ENCODE measurements at places on chromosomes 5 and 9.

DNA sequence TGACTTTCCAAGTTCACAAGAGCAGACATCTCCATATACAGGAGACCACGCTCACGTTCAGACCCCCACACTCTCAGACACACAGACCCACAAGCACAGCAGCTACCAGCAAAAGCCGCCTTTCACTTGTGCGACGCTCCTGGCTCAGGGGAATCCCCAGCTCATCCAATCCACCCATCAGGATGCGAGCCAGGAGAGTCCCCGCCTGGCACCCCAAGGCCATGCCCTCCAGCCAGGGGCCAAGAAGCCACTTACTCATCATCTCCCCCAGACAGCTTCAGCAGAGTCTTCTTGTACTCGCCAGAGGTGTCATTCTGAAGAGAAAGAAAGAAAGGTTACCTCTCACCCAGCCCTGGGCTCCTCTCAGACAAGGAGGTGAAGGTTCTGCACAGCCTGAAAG, 29.7 kb downstream of the ANXA6 start:
- no peak for DNase-seq

DNA sequence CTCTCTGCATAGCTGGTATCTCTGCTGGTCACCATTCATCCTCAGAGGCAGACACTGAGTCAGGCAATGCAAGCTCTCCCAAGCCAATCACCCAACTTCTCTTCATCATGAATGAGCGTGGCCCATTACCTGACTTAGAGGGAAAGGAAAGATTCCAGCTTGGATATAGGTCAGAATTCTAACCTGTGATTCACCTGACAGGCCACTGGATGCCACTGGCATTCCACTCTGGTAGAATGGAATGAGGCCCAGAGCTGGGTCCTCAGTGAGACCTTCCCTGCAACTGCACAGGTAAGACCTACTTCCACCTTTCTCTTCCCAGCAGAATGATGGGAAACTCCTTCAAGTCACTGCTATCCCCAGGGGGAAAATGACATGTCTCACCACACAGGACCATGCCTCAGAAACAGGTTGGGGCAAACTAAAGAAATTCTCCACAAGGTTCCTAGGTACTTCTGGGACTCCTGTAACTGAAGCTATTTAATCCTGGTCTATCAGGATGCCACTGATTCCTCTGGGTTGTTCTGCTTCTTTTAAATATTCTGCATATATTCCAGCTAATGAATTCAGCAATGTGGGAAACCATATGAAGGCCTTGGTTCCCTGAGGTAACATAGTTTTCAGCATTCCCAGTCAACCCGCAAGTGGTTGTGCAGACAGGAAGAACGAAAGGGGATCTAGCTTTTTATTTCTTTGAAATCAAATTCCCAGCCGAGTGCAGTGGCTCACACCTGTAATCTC, 62.0 kb downstream of the SUSD1 start:
- DNase-seq, result no peak

- DNase-seq, result no peak
Measured at GRCh38 chr9:114372921-114373448, 14.8 kb downstream of the AKNA start.

DNA sequence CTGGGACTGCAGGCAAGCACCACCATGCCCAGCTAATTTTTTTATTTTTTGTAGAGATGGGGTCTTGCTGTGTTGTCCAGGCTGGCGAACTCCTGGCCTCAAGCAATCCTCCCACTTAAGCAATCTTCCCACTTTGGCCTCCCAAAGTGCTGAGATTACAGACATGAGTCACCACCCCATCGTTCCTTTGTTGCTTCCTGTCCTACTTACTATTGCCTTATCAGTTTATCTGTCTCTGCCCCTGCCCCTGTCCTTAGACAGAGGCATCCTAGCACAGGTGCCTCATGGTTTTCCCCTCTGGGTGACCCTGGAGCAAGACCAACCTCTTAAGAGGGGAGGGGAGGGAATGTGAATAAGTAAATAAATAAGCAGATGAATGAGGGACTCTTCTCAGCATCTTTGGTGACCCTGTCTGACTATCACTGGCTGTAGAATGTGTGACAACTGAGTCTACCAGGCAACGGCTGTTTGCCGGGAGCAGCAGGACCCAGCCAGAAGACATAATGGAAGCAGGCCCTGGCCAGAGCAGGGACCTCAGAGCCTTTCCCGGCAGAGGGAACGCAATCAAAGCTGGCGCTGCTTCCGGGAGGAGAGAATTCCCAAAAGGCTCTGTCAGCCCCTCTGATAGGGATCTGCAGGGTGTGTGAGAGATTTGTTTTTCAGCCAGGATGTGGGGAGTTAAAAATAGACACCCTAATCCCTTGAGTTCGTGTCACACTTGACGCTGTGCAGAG, 43.8 kb upstream of the DAB2IP start:
- DNase-seq, result no peak

GRCh38 chr5:53246042-53246836, 136.7 kb upstream of the MOCS2 start:
- DNase-seq, result peak; percentile 73

GRCh38 chr5:116719106-116719505, 144.5 kb upstream of the SEMA6A start:
- DNase-seq, result no peak

- DNase-seq, result no peak
Measured at GRCh38 chr5:71623221-71623794, 36.2 kb downstream of the MCCC2 start.

GRCh38 chr9:112858625-112859147, 32.0 kb downstream of the SLC46A2 start:
- no peak for DNase-seq

DNA sequence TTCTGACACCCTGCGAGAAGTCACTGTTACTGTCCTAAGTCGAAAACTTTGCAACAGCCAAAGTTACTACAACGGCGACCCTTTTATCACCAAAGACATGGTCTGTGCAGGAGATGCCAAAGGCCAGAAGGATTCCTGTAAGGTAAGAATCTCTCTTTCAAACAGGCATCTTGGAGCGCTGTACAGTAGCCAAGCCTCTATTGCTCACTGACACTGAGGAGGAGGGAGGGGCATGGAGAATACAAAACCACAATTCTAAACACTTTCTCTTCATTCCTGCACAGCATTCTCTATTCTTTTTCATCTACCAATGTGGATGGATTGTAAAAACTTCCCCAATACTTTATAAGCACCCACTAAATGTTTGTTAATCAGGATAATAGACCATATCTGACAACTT, 7.4 kb downstream of the GZMK start:
- no peak for DNase-seq

DNA sequence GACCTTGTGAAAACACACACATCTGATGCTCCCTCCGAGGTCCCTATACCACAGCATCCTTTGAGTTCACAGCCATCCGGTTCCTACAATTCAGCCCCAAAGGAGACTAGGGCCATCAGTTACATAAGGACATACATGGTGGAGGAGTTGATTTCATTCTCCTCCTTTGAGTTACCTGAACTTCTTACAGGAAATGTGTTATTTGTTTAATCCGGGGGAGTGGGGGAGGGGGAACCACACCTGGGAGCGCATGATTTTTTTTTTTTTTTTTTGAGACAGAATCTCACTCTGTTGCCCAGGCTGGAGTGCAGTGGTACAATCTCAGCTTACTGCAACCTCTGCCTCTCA, 30.7 kb downstream of the SEMA4D start:
- no peak for DNase-seq

DNA sequence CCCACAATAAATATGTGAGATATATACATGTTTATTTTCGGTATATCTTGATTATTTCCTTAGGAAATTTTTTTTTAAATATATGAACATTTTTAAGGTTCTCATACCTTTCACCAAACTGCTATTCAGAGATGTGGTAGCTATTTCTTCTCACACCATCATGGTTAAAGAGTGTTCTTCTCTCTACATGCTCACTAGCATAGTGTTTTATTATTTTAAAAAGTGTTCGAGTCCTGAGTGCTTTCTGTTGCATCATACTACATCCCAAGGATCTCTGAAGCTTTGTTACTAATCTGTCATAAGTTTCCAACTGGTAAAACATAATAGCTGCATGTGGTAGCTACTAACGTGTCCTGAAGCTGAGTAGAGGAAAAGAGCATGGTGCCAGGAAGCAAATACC, 177.4 kb upstream of the GLRA1 start:
- DNase-seq, result no peak

DNA sequence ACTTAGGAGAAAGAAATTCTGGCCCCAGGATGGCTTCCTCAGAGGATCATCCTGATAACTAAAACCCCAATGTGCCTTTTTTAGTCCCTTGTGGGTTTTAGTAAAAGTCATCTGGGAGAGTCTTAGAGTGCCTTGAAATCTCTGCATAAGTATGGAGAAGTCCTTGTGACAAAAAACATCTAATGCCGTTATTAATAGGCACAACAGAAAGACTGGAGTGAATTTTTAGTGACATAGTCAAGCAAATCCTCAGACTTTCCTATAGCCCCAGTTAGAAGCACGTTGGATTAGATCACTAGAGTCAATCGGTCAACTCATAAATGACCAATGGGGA, 108.2 kb upstream of the MPDZ start:
- no peak for DNase-seq

- no peak for DNase-seq
Measured at GRCh38 chr5:169301986-169302385, 1.0 kb upstream of the SLIT3 start.

- no peak for DNase-seq
Measured at GRCh38 chr9:14107977-14108376, 206.0 kb downstream of the NFIB start.

GRCh38 chr5:160525471-160526261, 104.0 kb downstream of the PTTG1 start:
- no peak for DNase-seq

DNA sequence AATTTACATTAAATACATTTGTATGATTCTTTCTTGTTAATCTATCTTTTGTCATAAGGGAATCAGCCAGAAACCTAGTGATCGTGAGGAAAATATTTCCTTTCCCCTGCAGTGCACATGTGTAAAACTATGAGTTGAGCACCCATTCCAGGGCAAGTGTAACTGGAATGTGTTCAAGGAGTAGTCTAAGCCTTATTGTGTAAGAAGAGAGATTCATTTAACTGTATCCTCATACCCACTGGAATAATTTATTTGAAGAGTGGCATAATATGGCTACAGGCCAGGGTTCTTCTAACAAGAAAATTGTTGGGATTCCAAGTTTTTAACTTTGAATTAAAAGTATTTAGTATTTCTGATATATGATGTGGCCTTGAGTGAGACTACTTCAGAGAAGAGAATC, 1692.7 kb downstream of the EFNA5 start:
- DNase-seq, result no peak
